ENCODE measurements at places on chromosomes 4 and X.

DNA sequence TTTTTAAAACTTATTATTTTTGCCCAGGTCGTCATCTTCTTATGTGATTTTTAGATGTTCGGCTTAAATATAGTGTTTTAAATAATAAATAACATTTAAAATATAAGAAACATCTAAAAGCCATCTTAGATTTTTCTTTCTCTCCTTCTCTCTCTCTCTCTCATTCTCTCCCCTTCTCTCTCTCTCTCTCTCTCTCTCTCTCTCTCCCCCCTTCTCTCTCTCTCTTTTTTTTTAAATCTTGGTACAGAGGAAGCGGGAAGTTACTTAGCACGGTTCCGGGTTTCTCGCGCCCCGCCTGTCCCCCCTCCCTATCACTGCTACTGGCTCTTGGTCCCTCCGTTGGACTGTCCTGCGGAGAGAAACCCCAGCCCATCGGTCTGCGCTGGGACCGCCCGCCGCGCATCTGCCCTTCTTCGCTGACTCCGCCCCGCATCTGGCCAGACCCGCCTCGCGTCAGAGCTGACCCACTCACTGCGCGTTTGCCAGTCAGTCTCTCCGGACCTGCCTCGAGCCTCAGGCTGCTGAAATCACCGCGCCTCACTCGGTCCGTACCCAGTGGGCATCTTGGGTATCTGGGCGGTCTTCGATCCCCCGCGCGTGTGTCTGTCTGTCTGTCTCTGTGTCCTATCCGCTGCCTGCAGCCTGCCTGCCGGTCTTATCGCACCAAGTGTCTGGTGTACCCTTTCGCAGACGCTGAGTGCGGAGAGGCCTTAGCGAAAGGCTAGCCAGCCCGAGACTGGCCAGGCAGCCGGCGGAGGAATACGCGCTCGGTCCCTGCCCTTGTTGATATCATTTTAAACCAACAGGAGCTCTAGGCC, at the start of gene PABPC5:
Gene PABPC5, plus strand, starts transcription at position 489 of the 818 bp plus-strand sequence. CDS start 739 bp downstream, outside the sequence.
- no peak for DNase-seq

- no peak for DNase-seq
These were observed 79.2 kb downstream of the UNC5C start for GRCh38 chr4:95469617-95470016.

DNA sequence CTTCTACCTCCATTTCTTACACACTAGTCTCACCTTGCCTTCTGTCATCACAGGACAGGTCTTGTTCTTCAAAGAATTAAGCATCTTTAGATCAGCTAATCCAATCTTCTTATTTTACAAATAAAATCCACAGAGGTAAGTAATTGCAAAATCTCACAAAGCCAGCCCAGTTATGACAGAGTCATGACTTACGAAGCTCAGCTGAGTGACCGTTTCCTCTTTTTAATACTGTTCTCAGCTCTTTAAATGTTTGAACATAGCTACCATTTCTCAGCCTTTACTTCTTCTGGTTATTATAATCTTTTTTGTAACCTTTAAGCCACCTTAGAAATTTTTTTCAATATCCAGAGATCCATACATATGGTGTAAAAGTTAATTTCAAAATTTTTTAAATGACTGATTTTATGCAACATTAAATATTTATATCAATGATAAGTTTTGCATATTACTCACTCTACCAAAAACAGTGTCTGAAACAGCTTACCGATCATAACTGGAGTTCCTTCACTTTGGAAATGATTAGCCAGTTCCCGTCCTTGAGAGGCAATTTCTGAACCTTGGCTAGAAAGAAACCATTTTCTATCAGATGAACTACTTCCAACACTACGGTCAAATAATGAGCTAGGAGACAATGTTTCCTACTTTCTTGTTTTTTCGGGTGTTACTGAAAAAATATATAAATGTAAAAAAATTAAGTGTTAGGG, 8.8 kb downstream of the ANKRD37 start:
- DNase-seq: no peak

DNA sequence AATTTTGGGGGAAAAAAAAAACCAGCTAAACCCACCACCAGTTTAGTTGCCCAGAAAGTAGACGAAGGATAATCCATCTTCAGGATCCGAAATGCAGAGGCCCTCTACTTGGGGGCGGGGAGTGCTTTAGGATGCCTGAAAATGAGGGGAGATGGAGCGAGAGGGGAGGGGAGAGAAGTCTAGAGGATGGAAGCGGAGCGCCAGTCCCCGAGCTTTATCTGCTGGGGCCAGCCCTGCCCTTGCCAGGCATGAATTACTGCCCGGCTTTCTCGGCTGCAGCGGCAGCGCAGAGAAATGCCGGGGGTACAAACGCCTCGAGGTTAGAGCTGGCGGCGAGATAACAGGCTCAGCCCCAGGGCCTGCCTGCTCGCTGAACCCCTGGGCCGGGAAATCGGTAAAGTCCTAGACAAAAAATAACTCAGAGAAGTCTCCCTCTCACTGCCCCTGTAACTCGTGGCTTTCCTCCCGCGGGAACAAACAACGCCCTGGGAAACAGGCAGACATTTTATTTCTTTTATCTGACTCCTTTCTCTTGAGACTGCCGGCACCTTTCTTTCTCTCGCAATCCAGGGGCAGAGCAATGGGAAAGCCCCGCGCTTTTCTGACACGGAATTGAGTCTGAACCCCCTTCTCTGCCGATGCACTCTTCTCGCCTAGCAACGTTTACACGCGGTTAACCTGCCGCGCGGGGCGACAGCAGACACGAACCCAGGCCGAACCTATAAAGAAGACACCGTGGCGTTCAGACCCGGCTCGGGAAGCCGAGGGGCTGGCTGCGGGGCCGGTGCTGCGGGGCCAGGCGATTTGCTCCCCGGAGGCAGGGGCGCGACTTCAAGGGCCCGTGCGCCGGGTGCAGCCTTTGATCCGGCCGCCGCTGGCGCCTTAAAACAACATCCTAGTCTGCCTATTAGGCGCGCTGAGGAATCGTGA, 3.1 kb upstream of the MSX1 start:
- DNase-seq: peak; percentile 74

GRCh38 chr4:85717847-85718246, 242.9 kb downstream of the ARHGAP24 start:
- DNase-seq: no peak

GRCh38 chr4:86977621-86978184, 42.9 kb downstream of the AFF1 start:
- no peak for DNase-seq

- no peak for DNase-seq
These were observed 70.6 kb downstream of the GPAT3 start for GRCh38 chr4:83606460-83606859.

DNA sequence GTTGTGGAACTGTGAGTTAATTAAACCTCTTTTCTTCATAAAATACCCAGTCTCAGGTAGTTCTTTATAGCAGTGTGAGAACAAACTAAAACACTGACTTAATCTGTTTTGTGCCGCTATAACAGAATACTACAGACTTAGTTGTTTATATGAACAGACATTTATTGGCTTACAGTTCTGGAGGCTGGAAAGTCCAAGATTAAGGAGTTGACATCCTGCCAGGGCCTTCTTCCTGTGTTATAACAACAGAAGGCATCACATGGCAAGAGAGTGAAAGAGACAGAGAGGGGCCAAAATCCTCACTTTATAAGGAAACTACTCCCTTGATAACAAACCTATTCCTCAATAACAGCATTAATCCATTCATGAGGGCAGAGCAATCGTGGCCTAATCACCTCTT, 42.5 kb upstream of the KCNIP4 start:
- DNase-seq: no peak

DNA sequence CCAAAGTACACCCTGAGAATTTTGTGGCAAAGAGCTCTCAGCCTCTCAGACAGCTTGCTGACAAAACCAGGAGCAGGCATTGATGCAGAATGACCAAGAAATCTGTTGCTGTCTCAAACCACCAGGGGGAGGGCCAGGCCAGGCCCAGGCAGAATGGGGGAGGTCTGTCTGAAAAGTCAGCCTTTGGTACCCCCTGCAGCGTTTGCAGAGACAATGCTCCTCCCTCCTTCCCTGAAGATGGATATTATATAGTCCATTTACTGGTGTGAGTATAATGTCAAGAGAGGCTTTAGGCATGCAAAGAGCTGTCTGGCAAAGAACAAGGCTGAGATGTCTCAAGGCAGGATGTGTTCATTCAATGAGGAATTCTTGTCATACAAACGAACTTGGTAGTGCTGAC, 52.9 kb upstream of the TRPC5OS start:
- peak; percentile 38 for DNase-seq

GRCh38 chr4:185640811-185641675, 105.7 kb upstream of the PDLIM3 start:
- peak; percentile 72 for DNase-seq

DNA sequence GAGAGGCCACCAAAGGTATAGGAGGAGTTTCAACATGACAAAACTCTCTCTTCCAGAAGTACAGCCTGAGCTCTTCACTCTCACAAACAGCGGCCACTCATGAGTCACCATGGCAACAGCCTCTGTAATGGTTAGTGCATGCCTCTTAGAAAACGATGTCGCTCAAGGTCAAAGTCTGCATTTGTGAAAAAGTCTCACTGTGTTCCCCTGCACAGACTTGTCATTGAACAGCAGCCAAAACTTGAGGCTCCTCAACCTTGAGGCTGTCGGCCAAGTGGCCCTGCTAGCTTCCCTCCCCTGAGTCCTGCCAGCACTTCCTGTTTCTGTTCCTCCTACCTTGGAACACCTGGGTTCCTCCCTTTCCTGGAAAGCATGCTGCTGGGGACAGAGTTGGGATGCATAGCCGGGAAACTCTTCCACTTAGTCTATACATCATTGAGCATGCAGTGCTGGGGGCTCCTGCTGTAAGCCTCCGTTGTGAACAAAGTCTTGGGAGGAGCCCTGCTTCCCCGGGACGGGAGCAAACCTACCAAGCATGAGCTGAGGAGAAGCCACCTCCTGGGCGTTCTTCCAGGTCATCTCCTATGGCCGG, 66.6 kb downstream of the ING2 start:
- peak; percentile 63 for DNase-seq

DNA sequence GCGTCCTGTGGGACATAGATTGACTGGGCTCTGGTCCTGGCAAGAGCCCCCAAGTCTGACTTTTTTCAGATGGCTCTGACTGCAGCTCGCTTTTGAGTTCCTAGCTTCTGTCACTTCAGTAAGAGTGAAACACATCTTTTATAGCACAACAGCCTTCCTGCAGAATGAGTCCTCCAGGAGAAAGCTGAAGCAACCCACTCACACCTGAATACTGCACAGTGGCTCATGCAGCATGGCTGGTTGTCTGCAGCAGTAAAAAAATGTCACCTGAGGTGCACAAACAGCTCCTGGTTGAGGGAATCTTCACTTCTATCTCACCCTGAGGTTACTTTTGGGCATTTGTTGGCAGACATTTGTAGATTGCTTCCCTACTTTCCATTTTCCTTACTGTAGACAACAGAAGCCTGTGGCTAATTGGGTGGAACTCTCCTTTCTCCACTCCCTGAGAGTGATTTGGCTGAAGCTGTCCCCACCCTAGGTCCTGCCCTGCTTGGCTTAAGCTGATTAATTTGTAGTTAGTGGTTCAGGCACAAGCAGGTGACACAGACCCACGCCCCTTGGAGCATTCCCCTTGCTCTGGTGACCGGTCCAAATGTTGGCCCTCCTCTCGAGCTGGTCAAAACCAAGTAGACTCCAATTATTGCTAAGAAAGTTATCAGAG, 99.7 kb downstream of the NPNT start:
- DNase-seq: no peak

- peak; percentile 54 for DNase-seq
These were observed 528 bp downstream of the FMR1 start for GRCh38 chrX:147912093-147912801.

- no peak for DNase-seq
These were observed 12.4 kb downstream of the CASP6 start for GRCh38 chr4:109690690-109691410.

DNA sequence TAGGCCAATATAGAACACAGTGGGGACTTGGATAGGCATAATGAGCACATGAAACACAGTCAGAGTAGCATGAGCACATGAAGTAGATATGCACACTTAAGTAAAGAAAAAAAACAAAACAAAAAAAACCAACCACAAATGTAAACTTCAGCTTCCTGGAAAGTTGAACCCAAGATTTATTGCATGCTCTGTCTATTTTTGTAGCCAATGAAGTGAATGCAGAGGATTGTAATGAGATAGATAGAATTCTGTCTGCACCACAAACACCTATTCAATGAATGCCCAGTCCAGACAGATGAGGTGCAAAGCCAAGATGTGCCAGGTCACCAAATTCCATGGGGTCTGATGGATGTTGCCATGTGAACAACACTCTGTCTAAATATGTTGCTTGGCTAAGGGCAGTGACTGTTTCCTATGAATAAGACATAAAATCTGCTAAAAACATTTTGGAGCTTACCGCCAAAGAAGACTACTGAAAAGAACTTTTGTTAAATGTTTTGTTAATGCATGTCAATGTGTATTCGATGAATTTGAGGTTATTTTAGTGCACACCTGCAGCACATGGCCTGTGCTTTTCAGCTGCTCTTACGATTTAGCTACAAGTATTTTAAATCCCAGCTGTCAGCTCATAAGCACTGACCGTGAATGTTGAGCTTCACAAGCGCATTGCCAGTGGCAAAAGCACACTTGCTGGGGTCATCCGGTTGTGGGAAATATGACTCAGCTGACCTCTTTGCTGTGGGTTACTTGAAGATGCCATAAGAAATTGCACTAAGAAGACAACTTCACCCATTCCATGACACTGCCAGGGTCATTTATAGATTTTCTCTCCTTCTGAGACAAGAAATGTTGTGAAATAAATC, 374.8 kb upstream of the GNPDA2 start:
- DNase-seq: no peak

DNA sequence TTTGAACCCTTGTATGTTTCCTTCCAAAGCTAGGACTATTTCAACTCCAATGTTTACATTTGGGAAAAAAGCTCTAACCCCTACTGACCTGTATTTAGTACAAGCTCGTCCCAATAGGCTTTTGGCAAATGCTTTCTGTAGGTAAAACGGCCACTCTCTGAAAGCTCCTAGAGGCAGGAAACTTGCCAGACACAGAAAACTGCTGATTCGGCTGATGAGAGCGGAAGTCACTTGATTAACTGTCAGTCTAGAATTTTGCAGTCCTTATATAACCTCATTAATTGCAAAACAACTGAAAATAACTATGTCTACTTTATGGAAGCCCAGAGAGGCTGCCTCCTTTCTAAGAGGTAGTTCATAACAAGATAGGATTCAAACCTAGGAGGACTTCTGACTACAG, 108.1 kb downstream of the TSPAN7 start:
- no peak for DNase-seq

DNA sequence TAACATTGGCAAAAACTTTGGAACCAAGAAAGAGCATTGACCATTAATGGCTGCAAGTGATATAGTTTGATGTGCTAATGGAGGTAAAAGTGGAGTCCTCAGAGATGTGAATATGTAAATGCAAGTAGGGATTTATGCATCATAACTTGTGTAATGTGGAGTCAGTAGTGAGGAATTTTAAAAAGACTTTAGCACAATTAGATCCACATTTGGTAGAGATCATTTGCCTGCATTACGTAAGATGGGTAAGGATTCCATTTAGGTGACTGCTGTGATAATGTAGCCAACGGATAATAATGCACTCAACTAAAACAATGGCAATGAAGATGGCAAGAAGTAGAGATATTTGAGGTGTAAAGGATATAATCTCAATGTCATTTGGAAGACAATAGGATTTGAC, 1128.4 kb downstream of the ADGRL3 start:
- DNase-seq: no peak

Data from NCI-H1092 treated with DMSO at 0.1 percent for 48 hours (cell line).